ENCODE measurements at places on chromosomes 13 and 19.

- peak; percentile 1 for DNase-seq
Observed at GRCh38 chr19:51514866-51515481, 13.4 kb upstream of the SIGLEC12 start.

- no peak for DNase-seq
Observed at GRCh38 chr13:110563463-110563774, 1.9 kb upstream of the RAB20 start.

DNA sequence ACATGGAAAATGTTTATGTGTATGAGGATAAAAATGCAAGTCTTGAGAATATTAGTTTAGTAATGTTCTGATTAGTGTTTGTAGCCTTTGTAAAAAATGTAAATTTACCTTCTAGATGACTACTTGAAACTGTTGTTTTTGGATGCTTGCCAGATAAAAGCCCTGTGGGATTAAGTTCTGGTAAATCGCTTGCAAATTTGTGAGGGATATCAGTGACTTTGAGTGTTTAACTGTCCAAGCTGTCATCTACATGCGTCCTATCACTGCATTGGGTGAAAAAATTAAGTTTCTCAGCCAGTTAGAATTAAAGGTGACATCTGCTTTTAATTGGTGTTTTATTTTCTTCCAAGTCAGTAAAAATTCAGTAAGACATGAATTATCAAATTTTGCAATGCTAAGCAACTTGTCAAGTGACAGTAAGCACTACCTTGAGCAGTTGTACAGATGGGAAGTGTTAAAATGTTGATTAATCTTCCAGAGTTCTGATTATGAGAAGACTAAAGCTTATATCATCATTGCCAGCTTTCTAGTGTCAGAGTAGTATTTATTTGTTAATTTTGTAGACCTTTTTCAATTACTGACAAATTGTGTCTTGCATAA lies 88.0 kb downstream of the PCCA start:
- DNase-seq = no peak

GRCh38 chr19:5489551-5489950 lies 34.3 kb downstream of the ZNRF4 start:
- no peak for DNase-seq

Measured in AG04449 (cell line).